ENCODE measurements at places on chromosomes 5 and 9.

- DNase-seq: no peak
Observed at GRCh38 chr5:175336781-175337180, 107.2 kb downstream of the DRD1 start.

DNA sequence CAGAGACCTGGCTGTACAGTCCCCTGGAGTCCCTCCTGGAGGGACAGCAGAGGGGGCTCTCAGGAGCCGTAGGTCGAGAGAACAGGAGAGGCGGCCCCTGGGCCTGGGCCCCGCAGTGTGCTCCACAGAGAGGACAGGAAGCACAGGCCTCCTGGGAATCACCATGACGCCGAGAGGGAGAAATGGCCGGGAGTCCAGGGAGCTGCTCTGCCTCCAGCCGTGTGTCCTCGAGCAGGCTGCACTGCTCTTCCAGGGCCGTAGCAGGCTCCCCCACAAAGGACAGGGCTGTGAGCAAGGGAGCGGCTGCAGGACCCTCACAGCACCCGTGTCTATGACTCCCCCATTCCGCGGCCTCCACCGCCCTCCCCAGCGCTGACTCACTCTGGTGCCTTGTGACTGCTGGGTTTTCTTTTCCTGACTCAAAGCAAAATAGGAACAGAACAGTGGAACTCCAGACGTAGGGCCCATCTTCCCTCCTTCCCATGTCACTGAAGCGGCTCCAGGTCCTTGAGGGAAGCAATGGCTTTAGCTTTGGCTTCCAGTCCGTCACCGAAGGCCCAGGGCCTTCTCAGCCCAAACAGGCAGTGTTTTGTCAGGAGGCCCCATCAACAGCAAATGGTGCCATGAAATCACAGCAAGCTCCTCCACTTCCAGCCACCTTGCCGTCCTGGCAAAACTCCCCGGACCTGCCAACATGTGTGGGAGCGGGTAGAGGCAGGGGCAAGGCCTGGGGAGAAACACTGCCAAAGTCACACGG is 114.2 kb downstream of the LHFPL2 start:
- no peak for DNase-seq

GRCh38 chr5:35183556-35183955 is 46.7 kb downstream of the PRLR start:
- no peak for DNase-seq

GRCh38 chr5:139131465-139131864 is 66.7 kb downstream of the SIL1 start:
- no peak for DNase-seq

DNA sequence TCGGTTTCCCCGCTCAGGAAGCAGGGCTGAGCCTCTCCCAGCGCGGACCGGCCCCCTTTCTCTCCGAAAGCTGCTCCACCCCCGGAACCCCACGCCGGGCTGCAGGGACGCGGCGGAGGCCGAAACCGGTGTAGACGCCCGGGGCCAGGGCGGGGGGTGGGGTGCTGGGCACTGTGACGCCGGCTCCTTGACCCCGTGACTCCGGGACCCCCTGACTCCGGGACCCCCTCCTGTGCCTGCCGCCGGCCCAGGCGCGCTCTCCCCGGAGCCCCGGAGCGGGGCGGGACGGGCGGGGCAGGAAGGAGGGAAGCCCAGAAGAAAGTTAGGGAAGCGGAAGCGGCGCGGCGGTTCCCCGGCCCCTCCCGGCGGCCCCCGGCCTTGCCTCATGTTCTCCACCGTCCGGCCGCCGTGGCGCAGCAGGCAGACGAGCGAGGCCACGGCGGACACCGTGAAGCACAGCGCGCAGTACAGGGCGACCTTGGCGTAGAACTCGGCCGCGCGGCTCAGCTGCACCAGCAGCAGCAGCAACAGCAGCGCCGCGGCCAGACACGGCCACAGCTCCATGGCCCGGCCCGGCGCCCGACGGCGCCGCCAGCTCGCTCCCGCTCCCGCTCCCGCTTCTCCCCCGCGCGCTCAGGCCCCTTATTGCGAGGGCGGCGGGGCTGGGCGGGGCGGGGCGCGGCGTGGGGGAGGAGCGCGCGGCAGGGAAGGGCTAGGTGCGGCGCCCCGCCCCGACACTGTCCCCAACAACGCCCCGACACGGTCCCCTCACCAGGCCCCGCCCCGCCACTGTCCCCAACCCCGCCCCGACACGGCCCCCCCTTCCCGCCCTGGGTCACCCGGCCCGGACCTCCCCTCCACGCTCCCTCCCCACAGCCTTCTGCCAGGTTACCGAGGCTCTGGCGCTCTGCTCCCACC is at the start of gene AGPAT2:
Gene AGPAT2, minus strand, starts transcription at position 664 of the 918 bp plus-strand sequence. Its CDS starts 100 bp downstream, at position 564.
- DNase-seq: peak; percentile 73

DNA sequence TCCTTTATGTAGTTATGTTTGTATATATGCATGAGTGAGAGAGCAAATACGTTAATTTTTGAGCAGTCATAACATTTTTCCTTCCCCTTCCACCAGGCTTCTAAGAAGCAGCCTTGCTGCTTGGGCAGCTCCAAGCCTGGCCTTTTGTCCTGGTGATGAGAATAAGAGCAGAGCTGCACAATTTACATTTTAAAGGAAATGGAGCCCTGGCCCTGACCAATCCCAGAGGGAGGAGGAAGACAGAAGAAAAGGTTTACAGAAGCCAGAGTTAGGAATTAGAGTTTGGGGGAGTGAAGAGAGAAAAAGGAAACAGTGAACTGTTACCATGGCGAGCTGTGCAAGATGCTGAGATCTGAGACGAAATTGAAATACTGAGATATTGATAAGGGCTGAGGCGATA is 25.3 kb upstream of the EFNA5 start:
- DNase-seq: no peak

DNA sequence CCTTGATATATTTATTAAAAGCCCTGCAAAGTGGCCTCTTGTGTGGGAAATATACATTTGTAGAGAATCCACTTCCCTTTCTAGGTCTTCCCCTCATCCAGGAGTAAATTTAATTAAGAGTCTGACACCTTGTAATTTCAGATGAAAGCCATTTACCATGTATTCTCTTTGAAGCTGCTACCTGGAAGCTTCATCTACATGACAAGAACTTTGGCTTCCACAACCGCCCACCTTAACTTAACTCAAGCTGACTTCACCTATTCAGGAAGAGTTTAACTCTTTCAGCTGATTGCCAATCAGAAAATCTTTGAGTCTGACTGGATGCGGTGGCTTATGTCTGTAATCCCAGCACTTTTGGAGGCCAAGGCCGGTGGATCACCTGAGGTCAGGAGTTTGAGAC is 899.9 kb downstream of the TAF11L14 start:
- DNase-seq: no peak

GRCh38 chr9:135898634-135899407 is 8.5 kb downstream of the CAMSAP1 start:
- no peak for DNase-seq

GRCh38 chr9:4615251-4615650 is 46.8 kb upstream of the PLPP6 start:
- no peak for DNase-seq

GRCh38 chr5:148688787-148689186 is 34.5 kb upstream of the HTR4 start:
- no peak for DNase-seq

GRCh38 chr9:136740971-136741882 is 1.5 kb downstream of the LCN10 start:
- no peak for DNase-seq

DNA sequence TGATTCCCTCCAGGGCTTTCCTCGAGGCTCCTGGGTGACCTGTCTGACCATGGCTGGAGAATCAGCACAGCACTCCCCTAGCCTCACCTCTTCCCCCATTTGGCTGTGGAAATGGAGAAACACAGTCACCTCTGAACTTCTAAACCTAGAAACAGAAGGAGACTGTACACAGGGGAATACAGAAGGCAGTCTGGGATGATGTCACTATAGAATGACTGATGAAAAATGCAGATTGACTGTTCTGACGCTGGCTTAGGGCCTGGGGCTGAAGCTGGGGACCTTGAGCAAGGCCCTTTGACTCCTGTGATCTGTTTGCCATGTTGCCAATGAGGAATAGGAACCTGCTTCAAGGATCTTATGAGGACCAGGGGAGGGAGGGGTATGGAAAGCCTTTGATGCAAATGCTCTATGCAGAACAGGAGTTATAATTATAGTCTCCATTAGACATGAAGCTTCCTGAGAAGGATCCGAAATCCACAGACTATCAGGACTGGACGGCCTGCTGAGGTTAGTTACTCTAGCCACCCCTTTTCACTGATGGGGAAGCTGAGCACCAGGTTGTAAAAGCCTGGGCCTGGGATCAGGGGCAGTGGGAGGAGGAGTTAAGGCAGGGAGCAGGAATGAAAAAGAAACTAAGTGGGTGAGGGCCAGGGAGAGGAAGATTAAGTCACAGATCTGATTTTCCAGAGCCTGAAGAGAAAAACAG is 24.4 kb upstream of the ANXA6 start:
- no peak for DNase-seq

DNA sequence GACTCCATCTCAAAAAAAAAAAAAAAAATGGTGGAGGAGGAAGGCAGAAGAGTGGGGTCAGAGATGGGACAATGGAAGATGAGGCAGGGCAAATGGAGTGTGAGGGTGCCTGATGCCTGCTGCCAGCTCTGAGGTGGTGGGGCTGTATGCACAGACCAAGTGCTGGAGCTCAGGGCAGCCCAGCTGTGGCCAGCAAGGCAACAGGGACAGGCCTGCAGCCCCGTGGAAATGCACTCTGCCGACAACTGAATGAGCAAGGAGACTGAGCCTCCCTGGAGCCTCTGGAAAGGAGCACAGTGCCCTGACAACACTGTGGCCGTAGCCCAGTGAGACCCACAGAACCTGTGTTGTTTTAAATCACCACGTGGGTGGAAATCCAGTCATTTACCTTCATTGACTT is 22.9 kb upstream of the SMIM32 start:
- no peak for DNase-seq

DNA sequence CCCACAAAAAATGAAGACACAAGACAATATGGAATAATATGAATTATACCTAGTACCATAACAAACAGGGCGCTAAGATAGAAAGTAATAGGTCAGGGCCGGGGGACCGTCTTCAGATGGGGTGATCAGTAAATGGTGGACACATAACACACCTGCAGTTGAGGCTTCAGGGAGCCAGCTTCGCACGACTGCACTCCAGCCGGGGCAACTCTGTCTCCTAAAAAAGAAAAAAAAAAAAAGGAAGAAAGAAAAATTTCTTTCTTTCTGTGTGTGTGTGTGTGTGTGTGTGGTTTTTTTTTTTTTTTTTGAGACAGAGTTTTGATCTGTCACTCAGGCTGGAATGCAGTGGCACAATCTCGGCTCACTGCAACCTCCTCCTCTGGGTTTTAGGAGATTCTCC is 75.0 kb upstream of the HSPA9 start:
- DNase-seq: no peak

Measured in stimulated activated CD4-positive, alpha-beta T cell treated with anti-CD3 and anti-CD28 coated beads, Interleukin-4, amount 100 ng/mL, for 4 hours (primary cell).